Fibroblast of upper back skin (primary cell): ENCODE measurements at places on chromosomes 2 and 18.

- DNase-seq = no peak
Observed at GRCh38 chr18:60110836-60111235, 211.0 kb downstream of the PMAIP1 start.

DNA sequence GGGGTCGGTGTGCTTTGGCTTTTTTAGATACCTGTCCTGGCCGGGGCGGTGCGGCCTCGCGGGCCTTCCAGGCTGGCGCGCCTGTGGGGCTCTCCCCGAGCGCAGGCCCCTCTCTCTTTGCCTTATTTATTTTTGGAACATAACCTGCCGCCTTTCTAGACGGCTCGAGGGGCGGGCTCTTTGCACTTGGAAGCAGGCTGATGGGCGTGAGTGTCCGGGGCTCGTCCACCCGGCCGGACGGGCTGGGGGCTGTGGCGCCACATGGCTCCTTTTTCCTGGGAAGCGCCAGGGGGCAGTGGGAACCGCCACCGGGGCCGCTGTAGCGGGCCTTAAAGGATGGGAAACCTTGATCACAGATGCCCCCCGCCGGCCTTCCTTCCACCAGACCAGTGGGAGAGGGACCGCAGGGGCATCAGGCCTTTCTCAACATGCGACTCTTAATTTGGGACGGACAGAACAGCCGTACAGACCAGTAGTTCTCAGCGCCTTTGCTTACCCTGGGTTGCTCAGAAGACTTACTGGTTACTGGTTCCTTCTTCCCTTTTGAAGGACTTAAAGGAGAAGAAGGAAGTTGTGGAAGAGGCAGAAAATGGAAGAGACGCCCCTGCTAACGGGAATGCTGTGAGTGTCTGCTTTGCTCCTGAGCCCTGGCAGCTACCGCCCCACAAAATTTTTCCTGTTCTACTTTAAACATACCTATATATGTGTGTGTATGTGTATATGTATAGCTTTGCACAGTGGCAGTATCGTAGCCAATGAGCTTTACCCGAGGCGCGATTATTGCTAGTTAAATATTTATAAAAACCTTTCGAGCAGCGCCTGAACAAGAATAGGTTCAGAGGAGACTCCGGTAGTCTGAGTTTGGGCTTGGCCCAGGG is 2.7 kb downstream of the PTMA start:
- DNase-seq = peak; percentile 16

- no peak for DNase-seq
Observed at GRCh38 chr2:121505986-121506586, 24.6 kb upstream of the RNU4ATAC start.

GRCh38 chr18:74856434-74856833 is 258.8 kb downstream of the ZNF407 start:
- no peak for DNase-seq

DNA sequence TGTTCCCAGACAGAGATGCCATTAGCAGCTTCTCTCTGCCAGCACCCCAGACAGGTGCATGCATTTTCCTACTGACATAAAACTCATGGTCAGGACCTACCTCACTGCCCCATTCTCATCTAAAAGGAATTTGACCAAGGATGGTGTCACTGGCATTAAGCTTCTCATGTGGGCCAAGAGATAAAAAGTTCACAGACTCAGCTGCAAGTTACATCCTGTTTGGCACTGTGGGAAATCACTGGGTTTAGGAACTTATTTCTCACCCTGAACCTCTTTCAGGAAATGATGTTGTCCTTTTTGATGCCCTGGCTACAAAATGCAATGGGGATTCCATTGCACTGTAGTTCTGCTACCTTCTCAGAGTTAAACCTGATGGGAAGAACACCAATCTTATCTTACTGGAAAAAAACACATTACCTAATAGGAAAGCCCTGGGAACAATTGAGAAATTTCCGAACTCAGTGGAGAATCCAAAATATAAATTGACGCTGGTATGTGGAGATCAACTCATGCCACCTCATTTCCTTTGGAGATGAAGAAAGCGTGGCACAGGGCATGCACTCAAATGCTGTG is 252.1 kb upstream of the COPS8 start:
- DNase-seq = no peak

- DNase-seq = no peak
Observed at GRCh38 chr2:112217854-112218253, 37.0 kb downstream of the ZC3H8 start.

DNA sequence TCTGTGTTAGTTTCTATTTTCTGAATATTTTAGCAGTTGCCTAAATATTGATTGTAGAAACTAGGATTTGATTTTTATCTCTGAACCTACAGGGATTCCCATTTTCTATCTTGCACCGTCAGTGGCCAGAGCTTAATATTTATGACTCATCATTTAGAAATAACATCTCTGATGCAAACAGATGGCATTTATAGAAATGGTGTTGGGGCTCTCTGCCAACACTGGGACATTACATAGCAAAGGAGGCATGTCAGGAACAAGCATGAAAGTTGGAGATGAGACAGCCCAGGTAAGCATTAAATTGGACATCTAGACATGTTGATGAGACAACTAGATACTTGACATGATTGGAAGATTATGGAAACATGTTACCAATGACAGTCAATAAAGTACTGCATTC is 165.3 kb upstream of the SYT4 start:
- DNase-seq = no peak

DNA sequence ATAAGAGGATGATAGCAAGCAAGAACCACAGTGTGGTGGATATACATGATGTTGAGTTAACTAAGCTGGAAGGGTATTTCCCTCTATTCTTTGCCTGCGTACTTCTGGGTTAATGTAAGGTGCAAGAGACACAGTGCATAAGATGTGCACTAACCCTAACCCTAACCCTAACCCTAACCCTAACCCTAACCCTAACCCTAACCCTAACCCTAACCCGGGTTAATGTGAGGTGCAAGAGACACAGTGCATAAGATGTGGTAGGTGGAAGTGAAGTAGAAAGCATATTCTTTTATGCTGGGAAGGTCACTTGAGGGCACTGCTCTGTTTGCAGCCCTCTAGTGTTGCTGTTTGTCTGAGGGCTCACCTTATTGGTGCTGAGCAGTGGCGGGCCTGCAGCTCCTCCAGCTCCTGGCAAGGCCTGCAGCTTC is 181.5 kb upstream of the ITGA4 start:
- DNase-seq = no peak

DNA sequence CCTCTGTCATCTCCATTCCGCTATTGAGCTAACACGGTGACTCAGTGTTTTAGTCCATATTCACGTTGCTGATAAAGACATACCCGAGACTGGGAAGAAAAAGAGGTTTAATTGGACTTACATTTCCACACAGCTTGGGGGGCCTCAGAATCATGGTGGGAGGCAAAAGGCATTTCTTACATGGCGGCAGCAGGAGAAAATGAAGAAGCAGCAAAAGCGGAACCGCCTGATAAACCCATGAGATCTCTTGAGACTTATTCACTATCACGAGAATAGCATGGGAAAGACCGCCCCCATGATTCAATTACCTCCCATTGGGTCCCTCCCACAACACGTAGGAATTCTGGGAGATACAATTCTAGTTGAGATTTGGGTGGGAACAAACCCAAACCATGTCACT is 22.6 kb upstream of the CXXC1 start:
- DNase-seq = no peak
